ENCODE measurements at places on chromosomes 1 and 21. TPM values are rescaled to one million over a fixed set of nuclear protein-coding genes. Genes with fewer than 3 reads are reported as not detected.

GRCh38 chr1:224632381-224632871, 16.3 kb downstream of the CNIH3 start:
- DNase-seq = peak; percentile 99

- DNase-seq = no peak
Measured at GRCh38 chr1:219189952-219190351, 16.3 kb downstream of the LYPLAL1 start.

DNA sequence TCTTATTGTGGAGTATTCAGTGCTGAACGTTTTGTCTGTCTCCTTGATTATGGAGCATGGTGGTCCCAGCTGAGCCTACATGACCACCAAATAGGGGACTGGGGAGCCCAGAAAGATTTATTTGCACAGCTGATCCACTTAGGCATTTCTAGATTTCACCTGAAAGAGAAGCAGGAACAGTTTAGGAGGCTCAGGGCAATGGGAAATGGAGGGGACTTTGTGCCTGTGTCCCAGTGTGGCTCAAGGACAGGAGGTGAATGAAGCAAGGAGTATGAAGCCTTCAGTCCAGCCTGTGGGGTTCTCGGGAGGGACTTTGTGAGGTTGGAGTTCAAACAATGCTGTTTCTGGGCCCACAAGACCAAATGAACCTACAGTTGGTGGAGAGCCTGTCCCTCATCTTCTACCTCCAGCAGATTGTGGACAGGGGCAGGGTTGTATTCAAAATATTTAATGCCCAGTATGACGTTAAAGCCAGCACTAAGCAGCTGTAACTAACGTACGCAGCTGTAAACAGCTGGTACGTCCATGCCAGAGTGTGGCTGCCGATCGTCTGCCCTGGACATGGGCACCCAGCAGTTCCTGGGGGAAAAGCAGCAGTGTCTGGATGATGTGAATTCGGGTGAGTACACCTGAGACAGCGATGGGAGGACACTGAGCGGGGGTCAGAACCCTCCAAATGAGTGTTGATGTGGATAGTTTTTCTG, 164.9 kb upstream of the RAB4A start:
- DNase-seq = no peak

GRCh38 chr1:37949524-37950152, 2.8 kb upstream of the INPP5B start:
- DNase-seq = no peak

GRCh38 chr1:87478231-87478630, 149.6 kb downstream of the LMO4 start:
- peak; percentile 16 for DNase-seq

- no peak for DNase-seq
Measured at GRCh38 chr21:16241479-16241963, 511.7 kb downstream of the USP25 start.

GRCh38 chr1:210792250-210793102, 341.5 kb downstream of the KCNH1 start:
- peak; percentile 89 for DNase-seq

DNA sequence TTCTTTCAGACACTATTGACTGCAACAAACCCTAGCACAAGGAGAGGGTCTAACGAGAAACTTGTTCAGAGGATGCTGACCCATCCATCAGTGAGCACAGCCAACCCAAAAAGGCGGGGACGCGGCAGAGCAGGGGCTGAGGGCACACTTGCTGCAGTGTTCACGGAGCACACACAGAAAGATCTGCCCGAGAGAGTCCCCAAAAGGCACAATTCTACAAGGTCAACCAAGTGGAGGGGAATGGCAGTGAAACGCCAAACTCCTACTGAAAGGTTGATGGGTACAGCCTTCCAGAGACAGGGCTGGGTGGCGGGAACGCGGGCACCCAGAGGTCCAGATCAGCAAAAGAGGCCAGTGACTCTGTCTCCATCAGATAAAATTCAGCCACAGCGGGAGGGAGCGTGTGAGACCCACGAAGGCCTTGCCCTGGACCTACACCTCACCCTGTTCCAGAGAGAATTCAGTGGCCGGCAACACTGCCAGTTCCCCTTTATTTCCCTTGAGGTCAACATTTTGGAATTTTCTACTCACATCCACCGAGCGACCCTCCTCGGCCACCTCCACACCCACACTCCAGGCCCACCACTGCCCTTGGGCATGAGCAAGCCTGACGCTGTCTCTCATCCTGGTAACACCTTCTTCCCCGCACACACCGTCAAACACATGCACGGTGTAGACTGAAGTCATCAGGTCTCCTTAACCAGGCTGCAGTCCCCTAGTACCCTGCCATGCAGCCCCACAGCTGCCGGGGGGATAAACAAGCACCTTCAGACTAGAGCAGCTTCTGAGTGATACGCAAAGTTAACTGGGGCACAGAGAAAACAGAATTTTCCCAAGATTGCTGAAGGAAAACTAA, 5.5 kb downstream of the GNG4 start:
- DNase-seq = no peak

- no peak for DNase-seq
Measured at GRCh38 chr1:163161841-163162240, 40.9 kb downstream of the RGS5 start.

- DNase-seq = no peak
Measured at GRCh38 chr1:30033256-30034104, 689.9 kb downstream of the MATN1 start.

DNA sequence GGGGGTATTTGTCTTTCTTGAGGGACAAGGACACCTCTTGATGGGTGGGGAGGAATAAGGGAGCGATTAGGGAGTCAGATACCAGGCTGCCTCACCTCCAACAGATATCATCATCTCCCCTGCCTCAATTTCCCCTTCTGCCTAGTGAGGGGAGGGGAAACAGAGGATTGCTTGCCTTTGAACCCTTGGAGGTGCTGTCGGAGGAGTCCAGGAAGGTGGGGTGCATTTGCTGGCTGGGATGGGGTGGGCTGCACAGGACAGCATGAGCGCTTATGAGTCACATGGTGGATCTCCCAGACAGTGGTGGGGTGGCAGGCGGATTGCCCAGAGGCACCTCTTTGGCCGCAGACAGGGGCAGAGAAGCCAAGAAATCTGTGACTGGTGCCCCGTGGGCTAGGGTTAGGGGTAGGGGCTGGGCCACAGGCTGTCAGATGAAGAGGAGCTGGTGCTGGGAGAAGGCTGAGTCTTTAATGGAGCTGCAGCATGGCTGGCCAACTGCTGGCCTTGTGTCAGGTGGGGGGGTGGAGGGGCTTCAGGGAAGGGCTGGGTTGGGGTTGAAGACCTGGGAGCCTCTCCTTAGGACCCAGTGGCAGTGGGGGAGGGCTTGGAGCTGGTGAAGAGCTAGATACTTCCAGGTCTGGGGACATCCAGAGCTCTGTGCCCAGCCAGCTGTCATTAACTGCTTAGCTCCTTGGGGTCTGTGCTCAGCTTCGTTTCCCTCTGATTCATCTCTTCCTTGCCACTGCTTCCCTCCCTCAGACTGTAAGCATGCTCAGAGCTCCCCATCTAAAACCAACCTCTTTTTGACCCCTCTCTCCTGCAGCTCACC, 7.0 kb upstream of the ADORA1 start:
- no peak for DNase-seq

- DNase-seq = peak; percentile 72
Measured at GRCh38 chr21:25307489-25307888, 299.8 kb downstream of the MRPL39 start.

DNA sequence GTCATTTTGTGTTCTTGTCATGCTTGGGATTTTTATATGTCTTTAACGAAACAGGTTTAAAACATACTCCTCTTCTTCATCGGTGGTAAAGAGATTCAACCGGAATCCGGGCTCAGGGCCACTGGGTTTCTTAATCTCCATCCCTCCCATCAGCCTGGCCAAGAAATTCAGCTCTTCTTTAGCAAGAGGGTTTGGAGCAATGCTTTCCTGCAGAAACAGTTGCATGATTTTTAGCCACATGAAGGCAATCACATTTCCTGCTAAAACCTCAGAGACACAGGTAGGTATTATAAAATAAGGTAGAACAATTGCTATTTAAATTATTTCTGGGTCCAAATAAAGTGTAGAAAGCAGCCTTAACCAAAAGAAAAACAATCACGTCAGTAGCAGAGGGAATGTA, 22.7 kb upstream of the LSM10 start:
- no peak for DNase-seq

DNA sequence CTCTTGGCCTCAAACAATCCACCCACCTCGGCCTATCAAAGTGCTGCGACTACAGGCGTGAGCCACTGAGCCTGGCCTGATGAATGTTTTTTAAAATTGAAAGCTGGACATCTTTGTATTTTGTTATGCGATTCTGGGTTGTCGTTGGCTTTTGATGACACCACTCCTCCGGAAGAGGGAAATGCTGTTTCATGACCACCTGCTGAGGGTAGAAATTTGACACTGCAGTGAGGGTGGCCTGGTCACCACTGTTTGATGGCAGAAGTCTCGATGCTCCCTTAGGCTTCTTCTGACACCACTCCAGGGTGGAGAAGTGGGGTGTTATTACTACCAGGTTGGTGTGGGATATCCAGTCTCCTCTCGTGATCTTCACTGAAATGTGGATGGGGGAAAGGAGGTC, 357.2 kb downstream of the RGS7 start:
- no peak for DNase-seq

DNA sequence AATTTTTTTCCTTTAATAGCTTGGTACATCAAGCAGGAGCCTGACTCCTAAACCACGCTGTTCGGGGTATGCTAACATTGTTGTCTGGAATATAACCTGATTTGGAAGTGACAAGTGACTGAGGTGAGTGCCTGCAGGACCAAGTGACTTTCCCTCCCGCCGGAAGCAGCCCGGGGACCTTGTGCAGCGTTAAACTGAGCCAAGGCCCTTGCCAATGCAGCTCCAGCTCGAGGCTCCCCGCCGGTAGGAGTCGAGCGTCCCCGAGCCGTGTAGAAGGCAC, 716 bp upstream of the MTARC1 start:
- no peak for DNase-seq

- DNase-seq = no peak
Measured at GRCh38 chr1:22850681-22851080, 122.0 kb downstream of the LACTBL1 start.

- DNase-seq = peak; percentile 47
Measured at GRCh38 chr21:17467829-17468228, 45.0 kb upstream of the CXADR start.

DNA sequence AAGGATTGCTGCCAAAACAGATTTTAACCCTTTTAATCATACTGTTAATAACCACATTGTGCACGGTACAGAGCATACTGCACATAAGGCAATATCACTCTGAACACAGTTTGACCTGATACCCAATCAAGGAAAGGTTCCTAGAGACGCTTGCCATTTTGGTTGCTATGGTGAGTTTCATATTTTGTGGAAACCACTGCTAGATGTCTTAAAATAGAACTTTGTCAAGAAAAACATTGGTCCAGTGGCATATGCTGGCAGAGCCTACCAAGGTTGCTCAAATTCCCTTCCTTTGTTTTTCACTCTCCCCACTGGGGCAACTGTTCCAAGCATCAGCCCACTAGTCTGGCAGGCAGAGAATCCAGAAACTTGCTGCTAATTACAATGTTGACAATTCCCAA, 114.8 kb upstream of the DPYD start:
- peak; percentile 60 for DNase-seq

- no peak for DNase-seq
Measured at GRCh38 chr1:112702067-112702395, 4.9 kb downstream of the RHOC start.

DNA sequence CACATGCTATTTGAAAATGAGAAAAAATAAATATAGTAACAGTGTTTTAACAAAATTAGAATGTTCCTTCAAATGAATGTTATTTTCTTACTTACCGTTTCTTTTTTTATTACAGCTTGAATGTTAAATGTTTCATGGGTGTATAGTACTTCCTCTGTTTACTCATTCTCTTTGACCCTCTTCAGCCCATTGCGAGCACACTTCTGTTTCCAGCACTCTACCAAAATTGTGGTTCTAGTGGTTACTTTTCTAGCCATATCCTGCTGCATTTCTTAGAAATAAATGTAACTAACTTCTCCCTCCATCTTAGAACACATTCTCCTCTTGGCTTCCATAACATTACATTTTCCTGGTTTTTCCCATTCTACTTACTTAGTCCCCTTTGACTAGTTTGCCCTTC, 190.0 kb upstream of the C1orf105 start:
- no peak for DNase-seq

GRCh38 chr1:52426371-52426770, 22.0 kb downstream of the PRPF38A start:
- DNase-seq = peak; percentile 54

GRCh38 chr1:179082333-179082998, 596 bp downstream of the TOR3A start:
- no peak for DNase-seq

DNA sequence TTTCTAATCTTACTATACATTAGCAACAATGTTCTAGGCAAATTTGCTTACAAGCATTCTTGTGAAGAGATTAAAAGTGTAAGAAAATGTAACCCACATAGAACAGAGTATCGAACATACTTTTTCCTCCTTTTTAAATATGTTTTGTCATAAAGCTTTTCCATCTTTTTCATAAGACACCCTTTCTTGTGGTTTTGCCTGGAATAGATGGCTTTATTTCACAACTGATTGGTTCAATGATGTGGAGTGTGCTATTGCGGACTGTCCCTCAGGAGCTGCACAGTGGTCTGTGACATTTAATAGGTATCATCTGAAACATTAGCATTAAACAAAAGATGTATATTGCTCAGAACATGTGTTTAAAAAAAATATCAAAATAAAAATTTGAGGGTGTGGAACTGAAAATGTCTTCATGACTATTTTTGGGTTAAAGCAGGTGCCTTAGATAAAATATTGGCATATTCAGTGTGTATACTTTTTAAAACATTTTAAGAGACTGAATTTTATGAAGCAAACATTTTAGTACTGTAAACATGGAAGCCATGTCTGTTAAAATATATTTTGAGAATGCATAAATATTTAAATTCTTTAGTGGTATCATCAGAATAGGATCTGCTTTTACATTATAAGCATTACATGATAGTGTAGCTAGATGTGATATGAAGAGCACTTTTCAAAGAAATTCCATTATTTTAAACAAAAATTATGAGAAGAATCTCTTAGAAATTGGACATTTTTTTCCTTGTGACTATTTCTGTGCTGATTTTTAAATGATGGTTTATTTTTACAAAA, 48.3 kb upstream of the C1orf146 start:
- DNase-seq = no peak

- peak; percentile 86 for DNase-seq
Measured at GRCh38 chr1:159960721-159961381, 6.8 kb upstream of the SLAMF9 start.

Gene KRTAP19-3
- total RNA-seq = not detected

Gene SLAMF1
- total RNA-seq = not detected

Gene KIAA0040
- 5.0 TPM for total RNA-seq

Gene RNU1-2
- 1,553 TPM for total RNA-seq

Gene AQP10
- total RNA-seq = not detected

Gene TMEM59
- total RNA-seq = 386 TPM

Gene CFAP74
- total RNA-seq = not detected

Gene AVPR1B
- total RNA-seq = not detected

Gene CFHR5
- not detected for total RNA-seq
